ENCODE measurements at places on chromosomes 2 and 18.

GRCh38 chr2:160657196-160657595 is 163.6 kb upstream of the RBMS1 start:
- no peak for DNase-seq

- DNase-seq, result no peak
Measured at GRCh38 chr2:71990122-71990521, 157.5 kb downstream of the CYP26B1 start.

- DNase-seq, result no peak
Measured at GRCh38 chr2:66547118-66547517, 112.2 kb downstream of the MEIS1 start.

- no peak for DNase-seq
Measured at GRCh38 chr18:54749291-54749690, 79.0 kb upstream of the RAB27B start.

GRCh38 chr18:37321582-37322491 is 243.8 kb downstream of the CELF4 start:
- no peak for DNase-seq

DNA sequence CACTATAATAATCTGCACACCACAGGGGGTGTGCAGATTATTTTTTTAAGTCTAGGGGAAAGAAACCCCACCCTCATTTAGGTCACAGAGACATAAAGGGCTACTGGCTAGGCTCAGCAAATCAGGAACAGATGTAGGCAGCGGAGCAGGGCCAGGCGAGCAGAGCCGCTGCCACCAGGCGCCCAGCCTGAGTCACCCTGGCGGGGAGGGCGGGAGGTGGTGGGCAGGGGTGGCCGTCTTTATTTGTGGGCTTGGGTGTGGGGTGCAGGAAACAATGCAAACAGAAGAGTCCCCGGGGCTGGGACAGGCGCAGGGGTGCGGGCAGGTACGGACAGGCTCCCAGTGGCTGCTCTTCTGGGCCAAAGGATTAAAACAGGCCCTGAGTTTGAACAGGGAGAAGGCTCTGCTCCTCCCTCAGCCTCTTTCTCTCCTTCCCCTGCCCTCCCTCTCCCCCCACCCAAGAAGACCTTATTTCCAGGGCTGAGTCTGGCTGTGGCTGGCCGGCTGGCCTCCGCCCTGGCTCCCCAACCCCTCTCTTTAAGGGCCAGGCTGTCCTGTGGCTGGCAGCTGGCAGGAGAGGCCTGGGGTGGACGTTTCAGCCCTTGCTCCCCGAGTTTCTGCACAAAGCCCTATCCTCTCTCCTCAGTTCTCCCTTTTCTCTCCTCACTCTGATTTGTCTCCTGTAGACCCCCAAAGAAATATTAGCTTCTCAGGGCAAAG is 142.9 kb upstream of the SMAD2 start:
- DNase-seq, result no peak

GRCh38 chr2:241559323-241560161 is 997 bp downstream of the BOK start:
- no peak for DNase-seq
